ENCODE measurements at places on chromosomes 16 and 17. TPM values are rescaled to one million over a fixed set of nuclear protein-coding genes. Genes with fewer than 3 reads are reported as not detected.

Gene SECTM1
- 19.7 TPM for total RNA-seq

- peak; percentile 13 for DNase-seq
These were observed 3.8 kb downstream of the HOXB2 start for GRCh38 chr17:48541036-48541576.

DNA sequence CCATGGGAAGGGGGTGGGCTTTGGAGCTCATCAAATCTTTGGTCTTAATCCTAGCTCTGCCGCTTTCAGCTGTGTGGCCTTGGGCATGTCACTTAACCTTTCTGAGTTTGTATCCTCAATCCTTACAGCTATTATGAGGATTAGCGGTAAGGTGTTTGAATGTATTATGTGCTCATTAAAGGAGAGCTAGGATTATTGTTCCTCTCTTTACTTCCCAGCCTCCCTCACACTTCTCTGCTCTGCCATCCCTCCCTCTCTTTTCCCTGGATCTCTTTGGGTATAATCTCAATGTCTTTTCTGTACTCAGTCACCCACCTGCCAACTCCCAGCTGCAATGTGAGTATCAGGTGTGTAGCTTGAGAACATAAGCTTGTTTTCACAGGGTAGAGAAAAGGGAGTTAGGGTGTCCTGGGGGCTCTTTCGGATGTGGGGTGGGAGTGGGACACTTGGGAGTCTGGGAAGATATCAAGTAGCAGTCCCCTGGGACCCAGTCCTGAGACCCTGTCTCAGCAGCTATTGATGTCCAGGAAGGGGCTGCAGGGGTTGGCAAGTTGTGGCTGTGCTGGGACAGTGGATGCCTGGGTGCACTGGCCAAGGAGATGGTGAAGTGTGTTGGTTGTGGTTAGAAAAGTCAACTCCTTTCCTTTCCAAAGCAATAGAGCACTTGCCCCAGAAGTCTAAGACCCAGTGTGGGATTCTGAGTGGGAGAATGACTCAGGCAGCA is 1.8 kb downstream of the EFNB3 start:
- no peak for DNase-seq

DNA sequence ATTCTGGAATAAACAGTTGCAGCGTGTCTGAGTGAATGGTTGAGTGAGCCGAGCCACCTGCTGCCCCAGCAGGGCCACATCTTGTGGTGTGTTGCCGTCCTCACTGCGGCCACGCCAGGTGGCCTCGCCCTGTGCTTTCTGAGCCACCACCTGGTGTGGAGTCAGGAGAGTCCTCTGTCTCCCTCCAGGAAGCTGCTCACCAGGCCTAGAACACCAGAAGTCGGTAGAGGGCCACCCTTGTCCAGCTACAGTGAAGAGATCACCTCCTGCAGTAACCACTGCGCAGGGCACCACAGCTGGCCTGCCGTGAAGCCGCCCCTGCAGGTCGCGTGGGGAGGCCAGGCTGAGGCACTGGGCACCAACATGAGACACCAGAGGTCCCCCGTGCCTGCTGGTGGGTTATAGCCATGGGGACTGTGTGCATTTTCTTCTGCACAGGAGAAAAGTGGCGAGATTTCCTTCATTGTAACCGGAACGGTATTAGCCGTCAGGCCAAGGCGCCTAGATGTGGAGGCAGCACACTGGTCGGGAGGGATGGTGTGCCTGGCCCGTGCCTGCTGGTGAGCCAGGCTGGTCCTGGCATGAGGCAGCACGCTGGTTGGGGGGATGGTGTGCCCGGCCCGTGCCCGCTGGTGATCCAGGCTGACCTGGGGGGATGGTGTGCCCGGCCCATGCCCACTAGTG is 28.9 kb upstream of the FOXK2 start:
- DNase-seq = no peak

DNA sequence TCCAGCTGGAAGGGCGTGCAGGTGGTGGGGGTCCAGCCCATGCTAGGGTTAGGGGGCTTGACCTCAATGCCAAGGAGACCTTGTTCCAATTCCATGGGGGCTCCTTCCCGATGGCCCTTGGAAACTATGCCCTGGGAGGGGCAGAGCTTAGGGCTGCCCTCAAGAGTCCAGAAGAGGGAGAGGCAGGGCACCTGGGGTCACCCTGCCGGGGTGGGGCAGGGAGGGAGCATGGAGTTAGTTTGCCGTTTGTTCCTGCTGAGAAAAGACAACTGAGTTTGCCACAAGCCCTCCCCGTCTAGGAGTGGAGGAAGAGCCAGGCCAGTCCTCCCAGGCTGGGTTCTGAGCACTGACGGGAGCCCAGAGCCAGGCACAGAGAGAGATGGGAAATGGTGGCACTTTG is 21.4 kb downstream of the MMP15 start:
- DNase-seq = no peak

- no peak for DNase-seq
These were observed 3.2 kb downstream of the SNX11 start for GRCh38 chr17:48110761-48111160.

Gene CBX2
- 5.0 TPM for total RNA-seq

Gene WFIKKN2
- not detected for total RNA-seq

DNA sequence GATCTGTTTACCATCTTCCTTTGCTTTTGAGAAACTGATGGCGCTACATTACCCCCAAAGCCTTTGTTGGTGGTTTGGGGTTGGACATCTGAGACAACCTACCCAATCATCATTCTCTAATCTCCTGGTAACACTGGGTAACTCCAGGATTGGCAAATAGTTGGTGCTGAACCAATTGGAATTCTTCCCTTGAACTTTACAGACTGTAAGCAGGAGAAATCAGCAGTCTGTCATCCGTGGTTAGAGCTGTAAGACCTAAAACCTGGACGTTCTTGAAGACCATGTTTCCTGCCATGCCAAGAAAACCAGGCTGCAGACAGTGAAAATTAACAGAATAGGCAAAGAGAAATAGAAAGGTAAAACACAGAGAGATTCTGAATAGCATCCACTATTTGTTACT is 398.8 kb upstream of the SALL1 start:
- DNase-seq = peak; percentile 70

DNA sequence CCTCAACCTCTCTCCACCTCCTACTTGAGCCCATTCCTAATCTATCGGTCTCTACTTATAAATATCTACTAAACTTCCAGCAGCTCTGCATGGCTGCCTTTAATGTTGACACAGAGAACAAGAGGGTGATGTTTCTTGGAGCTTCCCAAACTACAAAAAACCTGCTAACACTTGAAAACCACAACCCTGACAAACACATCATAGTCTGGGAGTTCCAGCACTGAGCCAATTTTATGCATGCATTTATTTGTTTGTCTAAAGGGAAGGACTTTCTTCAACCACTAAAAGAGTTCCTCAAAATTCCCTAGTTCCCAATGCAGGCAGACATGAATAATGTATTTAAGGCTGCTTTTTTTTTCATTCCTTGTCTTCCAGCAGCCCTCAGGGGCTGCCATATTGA is 331.8 kb upstream of the XYLT1 start:
- DNase-seq = peak; percentile 19

GRCh38 chr16:85173981-85174751 is 61.9 kb upstream of the CIBAR2 start:
- DNase-seq = peak; percentile 80

- DNase-seq = no peak
These were observed 1217.7 kb downstream of the CDH11 start for GRCh38 chr16:63904182-63904581.

- DNase-seq = no peak
These were observed 9.9 kb upstream of the KRT19 start for GRCh38 chr17:41537990-41538389.

GRCh38 chr16:63466-63865 is 9.0 kb downstream of the RHBDF1 start:
- DNase-seq = no peak

GRCh38 chr16:15976225-15976812 is 26.9 kb downstream of the ABCC1 start:
- no peak for DNase-seq

DNA sequence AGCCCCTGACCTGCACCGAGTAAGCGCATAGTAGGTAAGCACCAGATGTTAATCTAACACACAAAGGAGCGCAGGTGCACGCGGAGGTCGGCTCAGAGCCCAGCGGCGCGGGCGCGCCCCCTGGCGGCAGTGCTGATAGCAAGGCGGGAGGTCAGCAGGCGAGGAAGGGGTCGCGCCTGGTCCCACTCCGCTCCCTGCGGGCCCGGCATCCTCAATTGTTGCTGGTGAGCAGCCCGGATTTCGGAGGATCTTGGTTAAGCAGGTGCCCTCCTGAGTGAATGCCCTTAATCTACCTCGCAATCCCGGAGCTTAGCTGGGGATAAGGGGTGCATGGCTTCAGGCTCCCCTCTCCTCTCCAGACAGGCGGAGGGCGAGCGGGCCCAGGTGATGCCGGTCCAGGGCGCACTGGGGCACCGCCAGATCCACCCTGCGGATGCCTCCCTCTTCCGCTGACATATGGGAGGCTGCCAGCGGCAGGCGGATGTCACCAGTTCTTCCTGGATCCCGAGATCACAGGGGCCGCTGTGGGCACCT is 4.0 kb upstream of the WNT3 start:
- DNase-seq = no peak
